ENCODE measurements at places on chromosomes 6 and 20.

DNA sequence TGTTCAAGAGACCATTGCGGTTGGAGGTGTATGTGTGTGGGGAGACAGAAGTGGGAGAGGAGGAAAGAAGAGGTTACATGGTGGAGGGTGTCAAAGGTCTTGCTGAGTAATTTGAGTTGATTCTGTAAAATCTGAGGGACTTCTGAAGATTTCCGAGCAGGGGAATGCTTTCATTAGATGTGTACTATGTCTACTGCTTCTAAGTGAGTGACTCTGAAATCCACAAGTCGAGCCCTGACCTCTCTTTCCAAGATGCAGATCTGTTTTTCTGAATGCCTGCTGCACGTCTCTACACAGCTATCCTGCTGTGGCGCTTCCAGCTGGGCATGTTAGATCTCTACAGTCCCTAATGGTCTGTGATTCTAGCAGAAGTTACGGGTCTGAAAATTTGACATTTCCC is 209.8 kb downstream of the ATXN1 start:
- DNase-seq: no peak

DNA sequence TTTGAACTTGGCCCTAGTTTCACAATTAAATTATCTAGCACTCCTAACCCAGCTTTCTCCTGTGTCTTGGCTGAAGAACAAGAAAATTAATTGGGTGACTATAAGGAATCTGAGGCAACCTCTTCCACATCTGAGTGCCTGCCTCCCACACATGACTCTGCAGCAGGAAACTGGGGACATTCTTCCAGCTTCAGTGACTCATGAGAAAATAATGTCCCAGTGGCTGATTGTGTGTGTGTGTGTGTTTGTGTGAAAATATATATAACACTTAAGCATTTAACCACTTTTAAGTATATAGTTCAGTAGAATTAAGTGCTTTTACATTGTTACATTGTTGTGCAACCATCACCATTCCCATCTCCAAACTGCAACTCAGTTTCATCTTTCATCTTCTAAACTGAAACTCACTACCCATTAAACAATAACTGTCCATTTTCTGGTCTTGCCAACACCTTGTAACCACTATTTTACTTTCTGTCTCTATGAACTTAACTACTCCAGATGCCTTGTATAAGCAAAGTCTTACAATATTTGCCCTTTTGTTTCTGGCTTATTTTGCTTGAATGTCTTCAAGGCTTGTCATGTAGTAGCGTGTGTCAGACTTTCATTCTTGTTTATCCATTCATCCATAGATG is 8.7 kb downstream of the TRIM38 start:
- no peak for DNase-seq

GRCh38 chr6:33306356-33306755 is 7.5 kb downstream of the TAPBP start:
- DNase-seq: no peak

DNA sequence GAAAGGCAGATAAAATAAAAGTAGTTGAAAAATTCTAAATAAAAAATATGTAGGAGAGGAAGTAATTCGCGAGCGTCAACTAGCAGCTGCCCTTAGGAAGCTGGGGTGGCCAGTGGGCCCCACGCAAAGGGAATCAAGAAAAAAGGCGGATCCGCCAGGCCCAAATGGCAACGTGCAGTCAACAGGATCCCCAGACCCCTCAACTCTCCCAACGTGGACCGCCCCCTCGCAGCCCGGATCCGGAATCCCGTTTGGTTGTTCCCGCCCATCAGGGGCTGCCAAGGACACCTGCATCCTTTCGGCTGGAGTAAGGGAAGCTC is 296 bp downstream of the DZANK1 start:
- DNase-seq: no peak

- no peak for DNase-seq
Measured at GRCh38 chr20:20668639-20669038, 43.8 kb downstream of the RALGAPA2 start.

DNA sequence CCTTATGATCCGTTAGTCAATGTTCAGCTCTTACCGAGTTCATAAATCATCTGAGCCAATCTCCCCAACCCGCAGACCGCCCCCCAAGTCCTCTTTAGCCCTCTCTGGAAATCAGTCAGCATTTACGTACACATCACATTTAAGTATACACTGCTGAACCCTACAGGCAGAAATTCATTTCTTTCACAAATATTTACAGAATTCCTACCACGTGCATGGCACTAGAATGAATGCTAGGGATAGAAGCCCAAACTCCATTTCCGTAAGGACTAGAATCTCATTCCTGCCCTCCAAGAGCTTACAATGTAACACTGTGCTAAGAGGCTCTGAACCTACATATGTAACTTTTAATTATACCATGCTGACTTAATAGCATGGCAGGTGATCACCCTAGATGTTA is 1.8 kb downstream of the OSER1 start:
- DNase-seq: no peak

DNA sequence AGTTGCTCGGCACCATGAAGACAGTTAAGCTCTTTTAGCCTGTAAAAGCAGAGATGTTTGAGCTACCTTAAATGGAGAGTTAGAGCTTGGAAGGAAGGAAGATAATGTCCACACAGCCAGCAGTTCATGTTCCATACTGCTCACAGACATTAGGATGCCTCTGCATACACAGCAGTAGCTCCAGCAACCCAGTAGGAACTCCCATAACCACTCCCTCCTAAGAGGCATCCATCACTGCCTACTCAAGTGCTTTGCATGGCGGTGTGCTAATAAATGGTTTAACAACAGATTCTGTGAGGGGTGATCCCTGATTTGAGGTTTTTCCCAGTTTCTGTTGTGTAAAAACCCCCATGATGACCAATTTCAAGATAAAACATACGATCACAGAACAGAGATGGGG is 286.4 kb downstream of the HACE1 start:
- no peak for DNase-seq

DNA sequence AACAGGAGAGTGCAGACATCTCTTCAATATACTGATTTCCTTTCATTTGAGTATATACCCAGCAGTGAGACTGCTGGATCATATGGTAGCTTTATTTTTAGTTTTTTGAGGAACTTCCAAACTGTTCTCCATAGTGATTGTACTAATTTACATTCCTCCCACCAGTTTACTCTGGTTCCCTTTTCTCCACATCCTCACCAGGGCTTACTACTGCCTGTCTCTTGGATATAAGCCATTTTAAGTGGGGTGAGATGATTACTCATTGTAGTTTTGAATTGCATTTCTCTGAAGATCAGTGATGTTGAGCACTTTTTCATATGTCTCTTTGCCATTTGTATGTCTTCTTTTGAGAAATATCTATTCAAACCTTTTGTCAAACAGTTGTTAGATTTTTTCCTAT is 64.9 kb upstream of the HMGCLL1 start:
- no peak for DNase-seq

DNA sequence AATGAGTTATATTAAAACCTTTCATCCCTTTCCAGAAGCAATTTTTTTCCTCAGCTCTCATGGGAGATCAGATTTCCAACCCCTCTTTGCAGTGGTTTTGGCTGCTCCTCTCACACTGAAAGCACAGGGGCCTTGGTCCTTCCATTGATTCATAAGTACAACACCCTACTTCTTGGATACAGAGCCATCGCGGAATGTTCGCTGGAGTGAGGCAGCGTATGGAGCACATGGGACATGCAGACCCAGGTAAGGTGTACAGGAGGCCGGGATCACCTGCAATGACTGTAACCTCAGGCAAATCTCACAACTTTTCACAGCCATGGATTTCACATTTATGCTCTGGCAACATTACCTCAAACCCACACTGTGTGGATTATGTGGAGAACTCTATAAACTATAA is 75.2 kb upstream of the HEY2 start:
- DNase-seq: no peak

GRCh38 chr6:161074496-161075121 is 83.0 kb downstream of the MAP3K4 start:
- DNase-seq: no peak

DNA sequence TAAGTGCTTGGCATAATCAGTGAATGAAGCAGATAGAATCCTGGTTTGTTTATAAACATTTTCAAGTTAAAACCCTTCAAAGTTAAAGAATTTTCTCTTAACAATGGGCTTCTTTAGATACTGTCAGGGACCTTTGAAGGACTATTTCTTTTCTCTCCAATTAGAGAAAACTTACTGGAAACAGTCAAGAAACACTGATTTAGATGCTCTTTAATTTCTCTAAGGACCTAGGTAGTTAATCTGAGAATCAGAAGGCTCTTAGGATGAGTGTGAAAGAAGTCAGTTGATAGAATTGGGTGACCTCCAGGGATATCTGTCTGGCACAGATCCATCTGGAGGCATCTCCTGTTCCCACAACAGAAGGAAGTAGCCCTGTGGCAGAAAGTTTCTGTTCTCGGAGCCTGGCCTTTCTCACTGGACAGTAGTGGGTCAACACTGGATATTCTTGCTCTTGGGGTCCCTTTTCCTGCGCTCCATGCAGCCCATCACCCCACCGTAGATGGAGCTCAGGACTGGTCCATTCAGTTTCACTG is 22.5 kb downstream of the KIAA0408 start:
- no peak for DNase-seq

GRCh38 chr6:163897030-163897429 is 482.5 kb downstream of the QKI start:
- DNase-seq: no peak

GRCh38 chr6:309947-310346 is 17.7 kb downstream of the DUSP22 start:
- DNase-seq: no peak
